ENCODE measurements at places on chromosomes 6 and 20.
A peak's percentile ranks its signal among the peaks of the same experiment; 100 is the strongest.

GRCh38 chr6:130076512-130076911, 58.1 kb downstream of the L3MBTL3 start:
- no peak for DNase-seq

DNA sequence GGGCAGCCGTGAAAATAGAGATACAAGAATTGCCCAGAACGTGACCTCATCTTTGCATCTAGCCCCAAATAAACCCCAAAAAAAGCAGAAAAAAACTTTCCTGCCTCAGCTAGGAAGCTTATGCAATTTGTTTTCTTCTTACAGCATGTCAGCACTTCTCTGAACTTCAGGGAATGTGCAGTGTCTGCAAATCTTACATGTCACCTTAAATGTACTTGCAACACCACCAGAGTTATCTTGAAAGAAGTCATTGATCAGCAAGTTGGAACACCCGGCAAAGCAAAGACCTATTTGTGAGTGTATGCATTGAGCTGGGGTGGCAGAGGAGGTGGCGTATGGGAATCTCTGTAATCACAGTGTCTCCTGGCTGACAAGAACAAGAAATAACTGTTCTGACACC, 123.4 kb downstream of the PKHD1 start:
- no peak for DNase-seq

DNA sequence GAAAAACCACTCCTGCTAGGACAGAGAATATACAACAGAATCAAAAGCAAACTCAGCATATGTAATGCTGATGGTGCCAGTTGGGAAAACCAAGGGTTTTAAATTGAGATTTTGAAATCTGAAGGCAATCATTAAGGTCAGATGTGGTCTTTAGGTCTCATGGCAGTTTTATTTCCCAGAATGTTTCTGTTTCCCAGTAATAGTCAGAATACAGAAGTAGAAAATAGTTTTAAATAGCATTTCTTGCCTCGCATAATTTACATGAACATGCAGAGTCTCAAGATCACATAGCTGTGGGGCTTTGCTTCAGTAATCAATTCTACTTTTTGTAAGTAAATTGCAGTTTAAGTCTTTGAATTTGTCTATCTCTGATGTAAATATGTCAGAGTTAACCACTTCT, 58.1 kb downstream of the RNF144B start:
- DNase-seq, result no peak

DNA sequence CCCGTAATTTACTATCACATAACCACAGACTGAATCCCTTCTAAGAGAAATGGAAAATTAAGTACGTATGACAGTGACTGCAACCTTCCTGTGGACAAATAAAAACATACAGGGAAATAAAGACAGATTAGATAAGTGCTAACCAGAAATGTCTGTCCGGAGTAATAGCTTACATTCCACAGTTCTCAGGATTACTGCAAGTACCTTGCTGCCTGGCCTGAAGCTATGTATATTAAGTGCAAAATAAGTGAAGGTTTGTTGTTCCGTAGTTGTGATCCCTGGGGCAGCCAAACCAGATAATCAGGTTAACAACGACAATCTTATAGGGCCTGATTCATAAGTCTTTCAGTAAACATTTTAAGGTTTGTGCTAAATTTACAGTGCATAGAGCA, 2.8 kb downstream of the NEDD9 start:
- no peak for DNase-seq

DNA sequence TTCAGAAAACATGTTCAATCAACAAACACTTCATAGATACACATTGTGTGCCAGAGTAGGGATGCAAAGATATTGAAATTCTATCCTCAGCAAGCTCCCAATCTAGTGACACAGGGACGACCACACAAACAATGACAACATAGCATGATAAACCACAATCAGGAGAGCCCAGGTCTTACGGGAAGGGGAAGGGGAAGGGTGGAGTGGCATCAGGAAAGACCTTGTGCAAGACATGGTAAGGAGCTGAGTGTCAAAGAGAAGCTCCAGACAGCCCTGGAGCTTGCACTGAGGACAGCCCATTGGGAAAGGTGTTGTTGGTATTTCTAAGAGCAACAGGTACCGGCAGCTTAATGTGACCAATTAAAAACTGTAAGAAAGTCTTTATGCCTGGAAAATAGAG, 103.6 kb downstream of the PDE7B start:
- DNase-seq, result no peak

DNA sequence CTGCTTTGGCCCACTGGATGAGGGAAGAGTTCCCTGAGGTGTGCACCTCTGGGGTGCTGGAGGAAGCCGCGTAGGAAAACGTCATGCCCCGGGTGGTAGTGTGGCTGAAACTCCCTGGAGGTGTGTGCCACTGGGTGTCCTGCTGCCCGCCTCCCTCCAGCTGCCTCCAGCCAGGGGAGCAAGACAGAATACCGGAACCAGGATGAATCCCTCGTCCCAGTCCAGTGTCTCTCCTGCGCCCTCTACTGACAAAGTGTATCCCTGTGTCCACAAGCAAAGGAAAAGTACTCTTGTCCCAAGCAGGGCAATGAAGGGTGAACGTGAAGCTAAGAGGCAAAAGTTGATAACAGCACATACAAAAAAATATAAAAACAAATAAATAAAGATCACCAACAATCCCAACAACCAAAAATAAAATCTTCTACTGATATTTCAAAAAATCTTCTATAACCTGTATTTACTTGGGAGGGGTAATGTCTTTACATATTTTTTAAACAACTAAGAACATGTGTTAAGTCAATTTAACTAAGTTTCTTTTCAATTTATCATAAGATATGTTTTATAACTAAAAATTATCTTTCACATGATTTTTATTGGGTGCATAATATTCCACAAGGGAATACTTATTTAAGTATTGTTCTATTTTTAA, 437.6 kb downstream of the MAFB start:
- DNase-seq, result no peak

- no peak for DNase-seq
These were observed 817 bp upstream of the RNF217 start for GRCh38 chr6:124961464-124961776.

- DNase-seq, result no peak
These were observed 870 bp downstream of the PAK5 start for GRCh38 chr20:9838035-9838377.

DNA sequence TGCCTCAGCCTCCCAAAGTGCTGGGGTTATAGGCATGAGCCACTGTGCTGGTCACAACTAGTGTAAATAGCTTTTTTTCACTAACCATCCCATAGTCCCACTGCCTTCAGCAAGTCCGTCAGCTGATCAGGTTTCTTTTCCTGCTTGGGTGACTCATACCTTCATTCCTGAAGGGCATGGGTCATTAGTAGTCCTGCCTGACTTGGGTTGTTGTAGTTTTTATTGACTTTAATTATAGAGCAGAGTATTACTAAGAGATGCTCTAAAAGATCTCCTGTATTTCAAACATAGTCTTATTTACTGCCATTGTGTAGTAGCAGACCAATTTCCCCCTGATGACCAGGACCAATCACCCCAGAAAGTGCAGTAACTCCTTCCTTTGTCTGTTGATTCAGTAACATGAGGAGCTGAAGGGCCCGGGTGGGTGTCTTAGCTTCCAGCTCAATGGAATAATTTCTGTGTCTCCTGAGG, 25.8 kb downstream of the HLA-C start:
- peak; percentile 68 for DNase-seq

DNA sequence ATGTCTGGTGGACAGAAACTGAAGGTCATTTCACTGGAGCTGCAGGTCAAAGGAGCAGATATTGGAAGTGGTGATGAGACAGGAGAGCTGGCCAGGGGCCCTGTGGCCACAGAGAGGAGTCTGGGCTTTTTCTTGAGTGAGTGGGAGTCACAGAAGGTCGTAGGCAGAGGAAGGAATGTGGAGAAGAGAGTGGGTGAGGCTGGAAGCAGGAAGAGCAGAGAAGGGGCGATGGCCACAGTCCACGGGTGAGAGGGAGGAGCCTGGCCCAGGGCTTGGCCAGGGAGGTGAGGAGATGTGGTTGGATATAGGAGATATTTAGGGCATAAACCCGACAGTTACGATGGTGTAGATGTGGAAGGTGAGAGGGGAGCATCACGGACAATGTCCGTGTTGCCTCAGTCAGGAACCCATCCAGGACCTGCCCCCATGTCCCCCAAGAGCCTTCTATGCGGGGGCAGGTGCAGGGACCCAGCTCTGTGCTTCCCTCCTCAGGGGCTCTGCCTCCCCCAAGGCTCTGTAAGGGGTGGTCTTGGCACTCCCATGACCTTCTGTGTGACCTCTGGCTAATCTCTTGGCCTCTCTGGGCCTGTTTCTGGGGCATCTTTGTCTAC, 150.5 kb upstream of the PTPN1 start:
- no peak for DNase-seq

GRCh38 chr20:40655451-40655850, 33.6 kb downstream of the MAFB start:
- DNase-seq, result no peak

DNA sequence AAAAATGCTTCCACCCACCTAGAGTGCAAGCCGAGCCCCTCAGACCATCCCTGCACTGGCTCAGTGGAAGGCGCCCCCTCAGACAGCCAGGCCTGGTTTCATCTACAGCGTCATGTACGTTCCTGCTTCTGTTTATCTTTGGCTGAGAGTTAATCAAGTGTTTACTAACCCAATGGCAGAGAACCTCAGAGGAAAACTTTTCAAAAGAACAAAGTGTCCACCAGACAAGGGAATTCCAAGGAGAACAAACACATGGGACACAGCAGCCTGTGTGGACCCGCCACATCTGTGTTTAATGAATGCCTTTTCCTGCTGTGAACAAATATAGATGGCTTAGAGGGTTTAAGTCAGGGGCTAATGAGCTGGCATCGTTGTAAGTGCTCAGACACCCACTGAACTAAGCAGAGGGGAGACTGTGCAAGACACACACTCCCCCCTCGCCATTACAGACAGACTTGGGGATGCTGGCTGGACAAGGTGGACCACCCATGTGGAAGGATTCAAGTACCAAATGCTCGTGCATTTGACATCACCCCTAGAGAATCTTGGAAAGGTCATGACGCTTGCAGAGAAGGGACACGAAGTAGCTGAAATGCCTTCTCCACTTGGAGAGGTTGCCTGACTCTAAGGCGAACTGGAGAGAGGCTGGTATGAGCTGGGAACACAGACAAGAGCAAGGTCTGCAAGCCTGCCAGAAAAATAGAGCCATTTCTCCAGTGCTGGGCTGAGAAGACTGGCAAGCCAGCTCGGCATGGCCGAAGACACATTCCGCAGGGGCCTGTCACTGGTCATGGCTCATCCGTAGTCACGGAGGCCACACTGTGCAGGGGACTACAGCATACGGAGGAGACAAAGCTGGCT, 53.5 kb upstream of the NXT1 start:
- no peak for DNase-seq

DNA sequence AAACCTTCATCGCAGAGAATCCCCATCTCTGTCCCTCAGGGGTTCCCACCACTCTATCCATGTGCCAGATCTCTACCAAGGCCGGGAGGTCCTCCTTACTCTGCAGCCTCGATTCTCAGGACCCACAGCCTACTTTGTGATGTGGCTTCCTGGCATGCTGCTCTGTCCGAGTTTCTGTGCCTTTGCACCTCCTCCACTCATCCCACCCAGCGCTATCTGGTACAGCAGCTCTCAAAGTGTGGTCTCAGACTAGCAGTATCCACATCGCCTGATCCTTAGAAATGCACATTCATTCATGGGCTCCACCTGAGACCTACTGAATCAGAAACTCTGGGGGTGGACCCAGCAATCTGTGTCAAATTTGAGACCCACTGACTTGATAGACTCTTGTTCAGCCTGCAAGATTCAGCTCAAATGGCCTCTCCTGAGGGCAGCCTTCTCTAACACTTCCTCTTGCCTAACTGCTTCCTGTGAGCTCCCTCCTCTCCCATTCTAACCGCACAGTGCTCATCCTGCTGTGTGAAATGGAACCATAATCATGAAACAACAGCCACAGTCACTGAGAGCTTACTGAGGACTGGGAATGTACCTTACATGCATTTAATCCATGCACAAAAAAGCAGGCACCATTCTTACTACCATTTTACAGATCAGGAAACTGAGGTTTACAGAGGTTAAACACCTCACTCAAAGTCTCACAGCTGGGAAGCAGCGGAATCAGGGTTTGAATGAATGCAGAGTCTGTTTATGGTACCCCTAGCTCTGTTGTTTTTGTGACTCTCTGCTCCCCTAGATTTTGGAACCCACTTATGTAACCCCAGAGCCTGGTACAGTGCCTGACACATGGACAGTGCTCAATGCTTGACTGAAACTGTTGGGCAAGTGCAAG, 69.4 kb downstream of the JPH2 start:
- no peak for DNase-seq

DNA sequence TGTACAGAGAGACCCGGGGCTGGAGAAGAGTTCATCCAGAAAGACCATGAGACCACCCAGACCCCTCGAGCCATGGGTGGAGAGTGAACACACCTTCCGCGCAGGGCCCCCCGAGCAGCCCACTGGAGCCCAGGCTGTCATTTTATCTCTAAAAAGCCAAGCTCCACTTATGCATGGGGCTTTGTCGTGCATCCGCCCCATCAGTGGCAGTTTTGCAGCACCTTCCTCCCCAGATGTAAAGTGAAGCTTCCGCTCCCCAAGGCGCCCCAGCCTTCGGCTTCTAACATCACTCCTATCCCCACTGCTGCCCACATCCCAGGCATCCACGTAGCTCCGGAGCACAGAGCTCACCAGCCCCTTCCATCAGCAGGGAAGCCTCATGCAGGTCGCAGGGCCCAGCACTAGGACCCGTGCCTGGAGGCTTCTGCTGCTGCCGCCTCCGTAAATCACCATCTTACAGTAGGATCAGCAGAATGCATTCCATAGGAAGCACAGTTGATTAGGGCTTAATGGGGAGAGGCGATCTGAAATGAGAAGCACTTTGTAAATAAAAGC, 301.1 kb downstream of the TAF4 start:
- no peak for DNase-seq

GRCh38 chr20:15515691-15516090, 1057.6 kb downstream of the KIF16B start:
- DNase-seq, result no peak

- DNase-seq, result no peak
These were observed 159.9 kb upstream of the TOP1 start for GRCh38 chr20:40868551-40869217.

- DNase-seq, result no peak
These were observed 954.7 kb upstream of the ADGRB3 start for GRCh38 chr6:67680297-67680932.

GRCh38 chr6:142892254-142893021, 52.5 kb downstream of the HIVEP2 start:
- no peak for DNase-seq

DNA sequence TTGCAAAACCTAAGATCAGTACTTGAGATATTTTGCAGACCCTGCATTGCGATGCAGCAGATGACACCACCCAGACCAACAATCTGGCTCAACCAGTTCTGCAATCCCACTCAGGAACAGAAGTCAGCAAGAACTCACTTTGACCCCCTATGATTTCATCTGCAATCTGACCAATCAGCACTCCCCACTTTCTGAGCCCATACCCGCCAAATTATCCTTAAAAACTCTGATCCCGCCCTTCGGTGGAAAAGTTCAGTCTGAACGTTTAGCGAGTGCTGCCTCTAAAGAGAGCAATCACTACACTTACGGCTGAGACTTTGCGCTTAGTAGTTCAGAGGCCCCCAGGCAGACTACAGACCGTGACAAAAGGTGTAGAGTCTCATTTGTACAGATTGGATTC, 17.3 kb upstream of the KIAA1586 start:
- DNase-seq, result no peak
